Brain pericyte (primary cell): ENCODE measurements at places on chromosomes 3 and 15.

GRCh38 chr3:167467848-167468611, 5.8 kb downstream of the SERPINI2 start:
- no peak for DNase-seq

DNA sequence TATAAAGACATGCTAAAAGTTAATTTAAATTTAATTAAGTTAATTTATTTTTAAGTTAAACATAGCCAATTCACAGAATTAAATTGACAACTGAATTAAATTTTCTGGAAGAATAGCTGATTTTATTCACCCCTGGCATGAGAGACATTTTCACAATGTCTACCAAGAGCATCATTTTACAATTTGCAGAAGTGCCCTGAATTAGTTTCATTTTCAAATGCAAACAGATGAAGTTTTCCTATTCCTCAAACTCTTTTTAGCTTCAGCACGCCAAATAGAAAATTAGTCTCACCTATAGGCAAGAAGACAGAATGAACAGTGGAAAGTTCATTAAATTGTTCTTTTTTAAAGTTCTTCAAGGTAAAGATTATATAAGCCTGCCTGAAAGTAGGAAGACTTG, 259.3 kb downstream of the ZBBX start:
- DNase-seq: no peak

GRCh38 chr15:40458495-40459371, 12.1 kb upstream of the CHST14 start:
- DNase-seq: no peak

GRCh38 chr3:44992555-44993470, 16.8 kb downstream of the EXOSC7 start:
- no peak for DNase-seq

GRCh38 chr15:88812133-88812532, 8.9 kb downstream of the ACAN start:
- DNase-seq: no peak

DNA sequence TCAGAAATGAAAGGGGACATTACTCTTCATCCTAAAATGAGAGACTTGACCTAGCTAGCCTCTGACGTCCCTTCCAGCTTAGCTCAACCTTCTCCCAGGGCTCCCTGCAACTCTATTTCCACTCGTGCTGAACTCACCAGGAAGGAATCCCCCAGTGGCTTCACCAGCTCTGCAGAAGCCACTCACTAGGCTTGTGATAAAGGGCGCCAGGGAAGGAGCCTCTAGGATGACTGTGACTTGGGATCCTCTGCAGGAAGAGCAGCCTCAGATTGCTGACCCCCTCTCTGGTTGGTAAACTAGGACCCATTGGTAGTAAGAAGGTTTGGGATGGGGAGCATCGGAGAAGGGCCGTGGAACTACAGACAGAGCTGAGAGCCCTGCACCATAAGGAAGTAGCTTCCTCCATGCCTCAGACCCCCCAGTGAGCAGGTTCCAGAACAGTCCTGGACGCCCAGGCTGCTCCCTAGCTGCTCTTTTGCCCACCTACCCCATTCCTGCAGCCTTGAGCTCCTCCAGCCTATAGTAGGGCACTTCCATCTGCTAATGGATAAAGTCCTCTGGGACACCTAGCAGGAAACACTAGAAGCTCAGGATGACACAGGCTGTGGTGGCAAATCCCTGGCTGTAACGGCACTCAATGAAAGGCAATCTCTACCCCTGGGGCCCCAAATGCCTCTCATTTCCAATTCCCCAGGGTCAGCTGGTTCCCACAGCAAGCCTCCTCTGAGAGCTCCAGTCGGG, 26.0 kb downstream of the PLA2G4F start:
- DNase-seq: no peak

DNA sequence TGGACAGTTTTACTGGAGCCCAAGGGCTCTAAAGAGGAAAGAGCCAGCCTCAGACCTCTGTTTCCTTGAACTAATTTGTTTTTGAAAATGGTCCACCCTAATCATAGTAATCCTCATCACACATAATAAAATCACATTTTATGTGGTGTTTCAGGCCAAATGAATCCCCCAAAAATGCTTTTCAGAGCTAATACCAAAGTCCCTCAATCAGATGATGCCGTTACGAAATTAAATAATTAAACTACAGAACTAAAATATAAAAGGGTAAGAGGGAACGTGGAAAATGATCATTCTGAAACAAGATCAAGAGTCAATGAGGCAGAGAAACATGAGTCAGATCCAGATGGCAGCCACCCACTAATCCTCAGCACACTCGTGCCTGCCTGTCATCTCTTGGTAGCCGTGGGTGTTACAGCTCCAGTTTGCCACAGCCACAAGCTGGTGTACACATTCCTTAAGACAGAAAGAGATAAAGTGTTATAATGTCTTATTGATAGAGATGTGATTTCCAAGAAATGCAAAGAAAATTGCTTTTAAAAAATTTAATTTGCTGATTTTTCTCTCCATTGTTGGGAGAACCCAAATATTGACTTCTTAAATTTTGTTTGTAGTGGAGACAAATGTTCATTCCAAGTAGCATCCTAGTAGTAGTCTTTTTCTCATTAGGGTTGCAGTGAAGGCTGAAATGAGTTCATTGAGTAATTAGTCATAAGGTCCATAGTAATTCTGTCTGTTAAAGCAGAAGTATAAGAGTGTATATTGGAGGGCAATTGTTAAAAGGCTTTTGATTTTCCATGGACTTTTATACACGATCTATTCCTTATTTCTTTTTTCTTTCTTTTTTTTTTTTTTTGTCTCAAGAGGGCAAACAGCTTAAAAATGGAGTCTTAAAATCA, 104.2 kb downstream of the AGBL1 start:
- DNase-seq: no peak

GRCh38 chr3:96996009-96996408, 181.6 kb downstream of the EPHA6 start:
- no peak for DNase-seq

DNA sequence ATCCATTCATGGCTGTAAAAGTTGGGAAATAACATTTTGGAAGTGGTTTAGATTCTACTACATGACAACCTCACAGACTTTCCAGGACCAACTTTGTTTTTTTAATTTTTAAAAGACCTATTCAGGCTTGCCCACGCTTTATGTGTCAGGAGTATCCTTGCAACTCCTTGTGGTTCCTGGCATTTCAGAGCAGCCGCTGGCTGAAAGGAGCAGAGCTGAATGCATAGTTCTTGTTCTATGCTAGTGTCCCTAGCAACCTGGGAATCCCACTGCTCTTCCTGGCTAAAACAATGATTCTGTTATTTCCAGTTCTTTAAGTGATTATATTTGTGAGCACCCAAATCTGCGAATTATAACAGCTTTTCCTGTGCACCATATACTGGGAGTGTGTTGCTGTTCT, 34.9 kb downstream of the CP start:
- DNase-seq: no peak

DNA sequence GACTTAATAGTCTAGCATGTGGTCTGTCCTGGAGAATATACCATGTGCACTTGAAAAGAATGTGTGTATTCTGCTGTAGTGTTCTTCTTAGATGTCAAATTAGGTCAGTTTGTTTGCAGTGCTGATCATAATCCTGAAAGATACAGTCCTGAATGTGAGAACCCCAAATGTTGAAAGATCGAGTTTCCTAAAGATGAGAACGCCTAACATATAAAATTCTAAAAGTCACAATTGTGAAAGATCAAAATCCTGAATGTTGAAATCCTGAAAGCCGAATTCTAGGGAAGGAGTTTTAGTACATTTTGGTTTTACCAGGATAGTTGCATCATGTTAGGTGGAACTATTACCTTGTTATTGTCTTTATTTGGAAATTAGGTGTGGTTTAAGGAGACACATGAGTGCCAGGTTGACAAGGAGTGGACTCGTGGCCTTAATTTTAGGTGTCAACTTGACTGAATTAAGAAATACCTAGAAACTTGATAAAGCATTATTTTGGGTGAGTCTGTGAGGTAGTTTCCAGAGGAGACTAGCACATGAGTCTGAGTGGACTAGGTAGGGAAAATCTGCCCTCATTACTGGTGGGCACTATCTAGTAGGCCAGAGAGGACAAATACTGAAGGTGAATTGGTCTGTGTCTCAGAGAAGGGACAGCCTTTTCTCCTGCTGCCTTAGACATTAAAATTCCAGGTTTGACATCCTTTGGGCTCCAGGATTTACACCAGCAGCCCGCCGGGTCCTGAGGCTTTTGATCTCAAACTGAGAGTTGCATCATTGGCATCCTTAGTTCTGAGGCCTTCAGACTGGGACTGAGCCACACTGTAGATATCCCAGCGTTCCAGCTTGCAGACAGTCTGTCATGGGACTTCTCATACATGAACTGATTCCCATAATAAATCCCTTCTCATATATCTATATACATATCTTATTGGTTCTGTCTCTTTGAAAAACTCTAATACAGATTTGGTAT, 77.1 kb downstream of the LRRC28 start:
- no peak for DNase-seq

GRCh38 chr3:42690766-42691680, 5.7 kb downstream of the KLHL40 start:
- DNase-seq: no peak

DNA sequence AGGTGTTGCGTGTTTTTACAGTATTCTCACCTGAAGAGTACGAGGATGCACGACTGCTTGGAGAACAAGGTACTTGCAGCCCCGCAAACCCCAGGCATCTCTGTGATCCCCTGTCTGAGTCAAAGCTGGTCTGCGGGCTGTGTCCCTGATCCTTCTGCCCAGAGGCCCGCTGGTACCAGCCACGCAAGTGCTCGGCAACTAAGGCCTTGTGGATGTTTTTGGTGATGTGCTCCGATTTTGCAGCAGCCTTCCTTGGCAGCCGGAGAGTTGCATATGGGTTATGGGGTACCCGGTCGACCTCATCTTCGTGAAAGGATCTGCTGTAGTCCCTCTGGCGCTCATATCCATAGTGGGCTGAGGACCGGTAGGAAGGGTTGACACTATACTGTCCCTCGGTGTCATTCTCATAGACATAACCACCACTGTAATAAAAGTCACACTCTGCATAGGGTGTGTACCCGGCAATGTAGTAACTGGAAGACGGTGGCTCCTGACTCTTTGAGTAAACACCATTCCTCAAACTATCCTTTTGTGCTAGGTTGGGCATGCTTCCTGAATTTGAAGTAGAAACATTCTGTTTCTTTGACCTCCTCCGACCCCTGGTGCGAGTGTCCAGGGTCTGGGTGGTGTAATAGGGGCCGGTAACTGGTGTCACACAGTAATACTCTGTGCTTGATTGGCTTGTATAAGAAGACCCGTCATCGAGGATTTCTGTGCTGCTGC, 58.6 kb upstream of the LMOD3 start:
- DNase-seq: no peak

- no peak for DNase-seq
Observed at GRCh38 chr3:138781012-138781470, 53.7 kb downstream of the PIK3CB start.

DNA sequence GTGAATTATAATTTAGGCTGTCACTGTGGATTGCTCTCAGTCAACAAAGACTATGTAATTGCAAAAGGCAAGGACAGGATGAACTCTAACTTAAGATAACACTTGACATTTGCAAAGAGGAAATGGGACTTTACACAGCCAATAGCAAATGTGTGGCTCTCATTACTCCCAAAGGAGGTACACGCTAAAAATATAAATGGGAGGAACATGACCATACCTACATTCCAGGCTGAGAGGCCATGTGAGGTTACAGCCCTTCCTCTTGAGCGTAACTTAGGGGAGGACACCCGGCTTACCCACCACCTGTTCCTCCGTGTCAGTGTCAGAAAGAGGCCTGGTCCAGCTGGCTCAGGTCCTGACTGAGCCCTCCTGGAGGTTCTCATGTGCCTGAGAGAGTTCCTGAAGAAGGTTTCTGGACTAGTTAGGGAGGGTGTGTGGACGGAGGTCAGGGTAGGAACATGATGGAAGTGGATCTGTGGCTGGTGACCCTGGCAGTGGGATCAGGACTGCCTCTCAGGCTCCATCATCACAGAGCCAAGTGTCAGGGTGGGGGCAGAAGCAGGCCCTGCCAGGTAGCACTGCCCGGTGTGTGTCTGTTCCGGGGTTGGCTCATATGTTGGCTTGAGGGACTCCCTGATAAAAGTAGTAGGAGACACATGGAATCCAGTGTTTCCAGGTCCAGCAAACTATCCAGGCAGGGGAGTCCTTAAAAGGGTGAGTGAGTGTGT, 7.9 kb downstream of the POPDC2 start:
- DNase-seq: no peak

- DNase-seq: no peak
Observed at GRCh38 chr3:138093721-138094120, 21.7 kb downstream of the DZIP1L start.

- no peak for DNase-seq
Observed at GRCh38 chr3:143526011-143526545, 322.2 kb downstream of the SLC9A9 start.

GRCh38 chr3:34196914-34197313, 398.5 kb downstream of the PDCD6IP start:
- DNase-seq: no peak

GRCh38 chr15:73821181-73821580, 52.2 kb upstream of the TBC1D21 start:
- DNase-seq: no peak

DNA sequence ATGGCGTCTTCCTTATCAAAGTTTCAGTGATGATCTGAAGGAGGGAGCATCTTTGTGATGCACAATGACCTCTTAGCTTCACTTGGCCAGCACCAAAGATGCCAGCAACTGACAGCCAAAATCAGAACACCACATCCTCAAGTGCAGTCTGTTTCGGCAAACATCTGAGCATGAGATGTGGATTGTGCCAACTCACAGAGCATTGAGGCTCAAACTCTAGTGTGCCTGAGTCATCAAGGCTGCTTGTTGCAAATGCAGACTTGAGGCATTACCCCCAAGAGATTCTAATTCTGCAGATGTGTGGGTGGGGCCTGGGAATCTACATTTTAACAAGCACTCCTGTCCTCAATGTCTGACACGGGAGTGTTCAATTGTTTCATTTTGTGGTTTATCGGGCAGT, 35.8 kb downstream of the ABHD5 start:
- no peak for DNase-seq

GRCh38 chr3:122555275-122556071, 8.6 kb downstream of the PARP9 start:
- no peak for DNase-seq

GRCh38 chr3:147652651-147653366, 243.6 kb downstream of the ZIC1 start:
- DNase-seq: no peak

DNA sequence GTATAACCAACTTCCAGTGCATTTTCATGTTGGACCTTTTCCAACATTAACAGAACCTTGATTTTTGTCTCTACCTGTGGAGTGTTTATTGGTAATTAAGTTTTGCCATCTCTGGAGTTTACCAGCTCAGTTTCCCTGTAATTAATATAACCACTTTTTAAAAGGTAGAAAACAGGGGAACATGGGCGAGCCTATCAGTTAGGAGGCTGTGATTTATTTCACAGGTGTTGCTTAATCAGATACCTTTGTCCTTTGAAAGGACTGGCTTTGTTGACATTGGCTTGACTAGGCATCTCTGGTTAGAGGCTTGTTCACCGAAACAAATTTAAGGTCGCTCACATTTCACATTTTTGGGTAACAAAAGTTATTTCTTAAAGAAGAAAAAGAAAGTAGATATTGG, 622 bp downstream of the NAALADL2 start:
- DNase-seq: no peak

- DNase-seq: no peak
Observed at GRCh38 chr3:172595664-172596393, 72.6 kb upstream of the TNFSF10 start.
